Muscle of leg (tissue), 16 donors: ENCODE measurements at places on chromosomes 6 and 20. TPM values are rescaled to one million over a fixed set of nuclear protein-coding genes. Genes with fewer than 3 reads are reported as not detected.

SNAP25 gene
- polyA plus RNA-seq: 5.1 TPM

TRIM15 gene
- polyA plus RNA-seq: 0.64 TPM

WFDC5 gene
- not detected for polyA plus RNA-seq

DNAH8 gene
- 0.58 TPM for polyA plus RNA-seq

ULBP3 gene
- polyA plus RNA-seq: 2.4 TPM

SLC17A2 gene
- not detected for polyA plus RNA-seq

FAM217A gene
- polyA plus RNA-seq: not detected

GPLD1 gene
- polyA plus RNA-seq: 2.0 TPM

DDX39B gene
- polyA plus RNA-seq: 376 TPM

KCNG1 gene
- 0.31 TPM for polyA plus RNA-seq

RNF144B gene
- polyA plus RNA-seq: 2.7 TPM

MLN gene
- polyA plus RNA-seq: 1.2 TPM

SUPT3H gene
- polyA plus RNA-seq: 11.5 TPM
